ENCODE measurements at places on chromosomes 4 and X.

- DNase-seq, result no peak
Observed at GRCh38 chr4:114998316-114998715, 115.1 kb downstream of the NDST4 start.

DNA sequence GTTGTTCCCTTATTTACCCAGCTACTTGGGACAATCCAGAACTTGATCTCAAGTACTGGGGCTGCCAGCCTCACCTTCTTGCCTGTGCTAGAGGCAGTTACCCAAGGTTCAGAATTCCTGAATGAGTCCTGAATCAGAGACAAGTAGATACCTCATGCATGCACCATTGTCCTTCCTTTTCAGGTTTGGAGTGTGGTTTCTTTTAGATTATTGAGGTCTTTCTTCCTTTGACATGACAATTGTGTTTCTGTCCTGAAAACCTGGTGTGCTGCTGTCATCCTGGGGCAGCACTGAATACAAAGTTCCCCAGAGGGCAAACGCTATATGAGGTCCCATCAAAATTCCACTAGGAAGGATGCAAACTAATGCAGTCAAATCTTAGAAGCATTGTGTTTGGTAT lies 3.5 kb downstream of the CXCL2 start:
- DNase-seq, result no peak

DNA sequence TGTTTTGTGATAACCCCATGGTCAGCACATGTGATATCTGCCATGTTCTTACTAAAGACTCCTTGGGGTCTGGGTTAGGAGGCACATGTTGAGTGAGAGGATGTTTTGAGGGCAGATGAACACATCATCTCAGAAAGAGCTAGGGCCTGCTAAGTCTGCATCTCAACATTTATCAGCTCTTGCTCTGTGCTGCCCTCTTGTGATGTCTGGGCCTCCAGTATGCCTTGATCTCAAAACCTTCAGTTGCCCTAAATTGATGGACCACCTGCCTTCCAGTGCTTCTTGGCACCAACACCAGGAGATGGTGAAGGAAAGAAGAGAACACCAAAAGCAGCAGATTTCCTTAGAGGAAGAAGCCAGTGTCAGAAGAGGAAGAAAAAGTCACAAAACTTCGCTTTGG lies 22.5 kb downstream of the MID1 start:
- DNase-seq, result no peak

DNA sequence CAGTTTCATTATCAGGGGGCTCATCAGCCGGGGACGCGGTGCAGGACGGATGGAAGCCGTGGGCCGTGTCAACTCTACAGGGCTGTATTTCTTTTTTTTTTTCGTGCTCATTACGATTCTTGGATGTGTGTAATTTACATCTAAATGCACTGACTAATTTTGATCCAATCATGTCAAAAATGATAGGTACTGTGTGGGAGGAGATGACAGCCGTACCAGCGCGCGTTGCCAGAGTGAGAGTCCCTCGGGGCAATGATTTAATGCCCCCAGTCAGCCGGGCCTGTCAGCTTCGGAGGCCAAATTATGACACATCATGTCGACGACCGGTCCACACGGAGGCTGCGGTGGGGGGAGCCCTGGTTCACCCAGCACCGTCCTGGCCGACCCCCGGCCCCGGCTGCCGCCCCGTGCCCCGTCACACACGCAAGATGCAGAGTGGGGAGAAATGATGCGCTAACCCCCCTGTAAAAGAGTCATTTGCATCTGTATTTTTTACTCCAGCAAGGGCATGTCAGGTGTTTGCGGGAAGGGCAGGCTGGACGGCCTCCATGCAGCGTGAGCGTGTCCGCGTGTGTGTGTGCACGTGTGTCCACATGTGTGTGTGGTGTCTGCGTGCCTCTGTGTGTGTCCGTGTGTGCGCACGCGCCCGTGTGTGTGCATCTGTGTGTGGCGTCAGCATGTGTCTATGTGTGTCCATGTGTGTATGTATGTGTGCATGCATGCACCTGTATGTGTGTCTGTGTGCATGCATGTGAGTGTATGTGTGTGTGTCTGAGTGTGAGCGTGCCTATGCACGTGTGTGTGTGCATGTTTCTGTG lies 74.3 kb upstream of the PPP2R3B start:
- DNase-seq, result no peak

GRCh38 chrX:70452143-70452733 lies 7.6 kb downstream of the DLG3 start:
- DNase-seq, result no peak

- DNase-seq, result no peak
Observed at GRCh38 chr4:19301527-19301926, 950.2 kb upstream of the SLIT2 start.

All from NCI-H446 (cell line).